ENCODE measurements at places on chromosomes 12 and 14.
A peak's percentile ranks its signal among the peaks of the same experiment; 100 is the strongest.

- DNase-seq = no peak
Measured at GRCh38 chr14:95353664-95354063, 34.0 kb upstream of the CLMN start.

GRCh38 chr14:92724516-92725340 is 23.7 kb downstream of the LGMN start:
- no peak for DNase-seq

DNA sequence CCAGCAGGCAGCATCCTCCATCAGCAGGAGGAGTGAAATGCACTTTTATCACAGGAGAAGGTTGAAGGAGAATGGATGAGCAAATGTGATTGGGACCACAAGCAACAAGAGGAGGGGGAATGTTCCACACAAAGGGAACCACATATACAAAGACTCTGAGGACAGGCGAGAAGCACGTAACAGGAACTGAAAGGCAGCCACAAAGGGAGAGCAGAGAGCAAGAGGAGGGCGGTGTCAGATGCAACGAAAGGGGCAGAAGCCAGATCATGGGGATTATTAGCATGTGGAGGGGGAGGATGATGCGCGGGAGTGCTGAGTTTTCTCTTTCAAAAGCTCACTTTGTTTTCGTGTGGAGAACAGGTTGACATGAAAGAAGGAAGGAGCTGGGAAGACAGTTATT is 241.1 kb downstream of the SPTSSA start:
- no peak for DNase-seq

GRCh38 chr12:52319097-52319496 is 2.1 kb downstream of the KRT83 start:
- no peak for DNase-seq

GRCh38 chr14:101889366-101889765 is 75.0 kb upstream of the DYNC1H1 start:
- no peak for DNase-seq

DNA sequence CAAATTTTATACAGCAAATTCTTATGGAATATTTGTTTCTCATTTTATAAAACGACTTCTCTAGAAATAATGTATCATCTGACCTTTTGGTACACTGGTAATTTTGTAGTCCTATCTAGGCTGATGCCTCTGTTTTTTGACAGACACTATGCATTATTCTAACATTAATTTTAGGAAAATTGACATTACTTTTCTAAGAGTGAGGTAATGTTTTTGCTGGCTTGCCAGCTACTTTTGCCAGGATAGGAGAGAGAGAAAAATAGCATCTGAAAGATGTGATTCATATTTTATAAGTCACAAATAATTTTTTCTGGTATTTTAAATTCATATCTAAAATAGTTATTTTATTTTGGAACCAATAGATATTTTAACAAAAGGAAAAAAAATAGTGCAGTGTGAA is 153.5 kb downstream of the CCDC91 start:
- DNase-seq = no peak

DNA sequence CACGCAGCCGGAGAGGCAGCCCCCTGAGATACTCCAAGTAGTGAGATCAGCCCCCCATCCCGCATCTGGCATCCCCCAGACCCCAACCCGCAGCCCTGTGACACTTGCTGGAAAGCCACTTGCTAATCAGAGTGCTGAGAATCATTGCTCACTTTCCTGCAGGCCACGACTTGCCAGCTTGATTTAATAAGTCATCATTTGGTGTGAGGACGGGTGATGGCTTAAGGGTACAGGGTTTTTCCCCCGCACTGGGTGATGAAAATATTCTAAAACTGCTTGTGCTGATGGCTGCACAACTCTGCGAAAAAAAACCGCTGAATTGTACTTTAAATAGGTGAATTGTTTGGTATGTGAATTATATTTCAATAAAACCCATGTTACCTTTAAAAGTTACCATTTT is 171.2 kb downstream of the FOXN3 start:
- no peak for DNase-seq

- DNase-seq = no peak
Measured at GRCh38 chr14:72740966-72741825, 152.7 kb downstream of the DPF3 start.

DNA sequence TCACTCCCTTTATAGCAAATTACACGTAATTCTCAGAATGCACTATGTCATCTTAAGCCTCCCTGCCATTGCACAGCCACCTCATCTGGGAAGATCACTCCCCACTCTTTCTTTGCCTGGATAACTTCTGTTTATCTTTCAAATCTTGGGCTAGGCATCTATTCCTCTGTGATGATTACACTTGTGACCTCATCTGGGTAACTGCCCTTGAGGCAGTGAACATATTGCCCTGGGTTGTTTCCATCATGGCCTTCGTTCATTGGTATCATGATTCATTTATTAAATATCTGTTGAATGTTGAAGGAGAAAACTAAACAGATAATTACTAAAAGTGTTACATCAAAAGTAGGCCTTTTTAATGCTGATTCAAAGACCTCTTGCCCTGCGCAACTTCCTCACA is 26.2 kb upstream of the PDE3A start:
- no peak for DNase-seq

GRCh38 chr14:97584528-97584927 is 787.3 kb downstream of the VRK1 start:
- DNase-seq = no peak

GRCh38 chr12:122350141-122350848 is 72.2 kb downstream of the CLIP1 start:
- DNase-seq = no peak

GRCh38 chr12:91357381-91357780 is 174.8 kb upstream of the DCN start:
- DNase-seq = no peak

GRCh38 chr12:56020423-56021184 is at the start of gene IKZF4:
Gene IKZF4 (plus strand): TSS chr12:56021043. CDS start chr12:56021494, 451 bp downstream.
- no peak for DNase-seq

DNA sequence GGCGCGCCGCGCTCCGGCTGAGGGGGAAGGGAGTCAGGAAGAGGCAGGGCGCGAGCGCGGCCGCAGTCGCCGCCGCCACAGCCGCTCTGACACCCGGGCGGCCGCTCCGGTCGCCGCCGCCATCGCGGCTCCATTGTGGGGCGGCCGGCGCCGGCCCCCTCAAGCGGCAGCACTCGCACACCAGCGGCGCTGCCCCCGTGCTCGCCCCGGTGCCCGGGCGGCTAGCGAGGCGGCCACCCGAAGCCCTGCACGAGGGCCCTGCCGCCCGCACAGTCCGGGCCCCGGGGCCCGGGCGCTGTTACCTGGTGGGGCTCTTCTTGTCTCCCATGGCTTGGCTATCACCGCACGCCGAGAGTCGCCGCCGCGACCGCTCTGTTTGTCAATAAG is 202 bp downstream of the YAF2 start:
- peak; percentile 1 for DNase-seq

DNA sequence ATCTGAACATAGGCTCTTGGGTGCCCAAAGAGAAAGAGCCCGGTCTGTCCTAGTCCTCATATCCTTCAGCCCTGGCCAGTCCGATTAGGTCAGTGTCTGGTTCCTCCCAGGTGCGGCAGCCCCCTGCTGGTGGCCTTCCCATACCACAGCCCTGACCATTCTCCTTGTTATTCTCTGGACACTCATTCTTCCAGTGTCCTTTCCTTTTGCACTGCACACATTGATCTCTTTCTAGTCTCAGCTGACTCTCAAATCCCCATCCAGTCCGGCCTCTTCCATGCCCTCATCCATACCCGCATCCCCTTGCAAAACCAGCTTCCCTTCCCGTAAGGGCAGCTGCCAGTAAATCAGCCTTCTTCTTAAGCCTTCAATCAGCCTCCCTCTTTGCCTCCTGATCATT is 1316.3 kb downstream of the TMEM121 start:
- DNase-seq = no peak

- DNase-seq = no peak
Measured at GRCh38 chr12:52539083-52539820, 13.7 kb downstream of the KRT71 start.

DNA sequence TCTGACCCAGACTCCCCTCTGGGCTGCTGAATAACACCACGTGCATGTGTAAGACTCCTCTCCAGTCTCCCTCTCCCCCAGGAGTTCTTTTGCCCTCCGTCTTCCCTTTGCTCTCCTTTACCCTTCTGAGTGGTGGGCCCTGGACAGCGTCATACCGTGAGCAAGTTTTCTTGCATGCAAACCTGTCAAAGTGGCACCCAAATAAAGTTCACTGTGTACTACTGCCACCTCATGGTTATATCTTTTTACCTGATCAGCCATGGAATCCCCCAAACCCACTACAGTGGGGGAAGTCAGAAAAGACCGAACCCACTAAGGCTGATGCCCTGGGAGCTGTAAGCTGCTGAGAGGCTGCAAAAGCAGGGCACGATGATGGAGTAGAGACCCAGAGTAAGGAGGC is 131.1 kb upstream of the VRK1 start:
- no peak for DNase-seq

- DNase-seq = no peak
Measured at GRCh38 chr14:94823556-94824341, 53.8 kb upstream of the GSC start.

- no peak for DNase-seq
Measured at GRCh38 chr14:106129274-106129673, 602.9 kb downstream of the TMEM121 start.

DNA sequence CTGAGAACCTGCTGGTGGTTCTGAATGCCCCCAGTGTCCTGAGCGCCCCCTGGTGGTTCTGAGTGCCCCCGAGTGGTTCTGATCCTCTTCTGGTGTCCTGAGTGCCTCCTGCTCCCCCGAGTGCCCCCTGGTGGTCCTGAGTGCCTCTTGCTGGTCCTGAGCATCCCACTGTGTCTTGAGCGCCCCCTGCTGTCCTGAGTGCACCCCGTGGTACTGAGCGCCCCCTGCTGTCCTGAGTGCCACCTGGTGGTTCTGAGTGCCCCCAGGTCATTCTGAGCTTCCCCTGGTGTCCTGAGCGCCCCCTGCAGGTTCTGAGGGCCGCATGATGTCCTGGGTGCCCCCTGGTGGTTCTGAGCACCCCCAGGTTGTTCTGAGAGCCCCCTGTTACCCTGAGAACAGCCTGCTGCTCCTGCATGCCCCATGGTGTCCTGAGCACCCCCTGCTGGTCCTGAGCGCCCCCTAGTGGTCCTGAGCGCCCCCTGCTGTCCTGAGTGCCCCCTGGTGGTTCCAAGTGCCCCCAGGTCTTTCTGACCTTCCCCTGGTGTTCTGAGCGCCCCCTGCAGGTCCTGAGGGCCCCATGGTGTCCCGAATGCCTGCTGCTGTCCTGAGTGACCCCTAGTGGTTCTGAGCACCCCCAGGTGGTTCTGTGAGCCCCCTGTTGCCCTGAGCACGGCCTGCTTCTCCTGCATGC is 1165.4 kb downstream of the TMEM121 start:
- DNase-seq = peak; percentile 39

- no peak for DNase-seq
Measured at GRCh38 chr12:53365245-53365904, 14.6 kb upstream of the SP1 start.

DNA sequence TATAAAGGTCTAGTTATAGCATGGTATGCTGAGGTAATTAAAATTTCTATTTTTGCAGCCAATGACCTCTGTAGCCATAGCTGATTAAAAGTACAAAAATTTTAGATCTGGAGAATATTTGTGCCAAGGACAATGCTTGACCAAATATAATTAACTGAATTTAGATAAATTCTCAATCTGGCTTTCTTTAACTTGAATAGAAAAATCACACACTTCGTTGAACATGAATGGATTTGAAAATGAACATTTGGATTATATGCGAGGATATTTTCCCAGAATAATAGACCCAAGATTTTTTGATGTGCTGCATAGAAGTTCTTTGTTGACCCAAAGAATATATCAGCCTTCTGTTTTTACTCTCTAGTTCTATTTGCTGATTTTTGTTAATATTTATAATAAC is 38.4 kb upstream of the G2E3 start:
- no peak for DNase-seq

DNA sequence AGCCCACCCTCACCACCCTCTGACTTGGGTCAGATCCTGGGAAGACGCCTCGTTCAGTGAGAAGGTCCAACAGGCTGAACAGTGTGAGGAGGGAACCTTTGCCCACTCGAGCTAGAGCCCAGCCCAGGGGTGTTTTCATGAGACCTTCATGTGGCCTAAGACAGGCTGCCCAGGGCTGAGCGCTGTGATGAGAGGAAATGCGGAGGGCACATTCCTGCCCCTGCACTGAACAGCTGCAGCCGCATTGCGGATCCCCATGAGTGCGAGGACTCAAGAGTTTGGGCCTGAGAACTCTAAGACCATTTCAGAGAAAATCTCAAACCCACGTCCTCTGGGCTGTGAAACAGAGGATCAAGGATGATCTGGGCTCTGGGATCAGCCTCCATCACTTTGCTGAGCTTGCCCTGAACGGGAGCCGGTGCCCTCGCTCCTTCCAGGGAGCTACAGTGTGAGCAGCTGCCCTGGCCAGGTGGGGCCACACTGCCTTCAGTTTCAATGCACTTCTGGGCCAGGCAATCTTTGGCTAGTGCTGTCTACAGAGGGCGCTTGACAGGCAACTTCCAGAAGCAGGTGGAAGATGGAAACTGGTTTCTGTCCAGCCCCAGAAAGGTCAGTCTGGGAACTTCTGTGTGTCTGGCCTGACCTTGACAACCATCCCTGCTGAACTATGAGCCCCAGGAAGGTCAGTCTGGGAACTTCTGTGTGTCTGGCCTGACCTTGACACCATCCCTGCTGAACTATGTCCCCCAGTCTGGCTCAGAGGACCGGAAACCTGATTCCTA is 43.5 kb upstream of the P2RX7 start:
- no peak for DNase-seq
